ENCODE measurements at places on chromosomes 1 and 21.

DNA sequence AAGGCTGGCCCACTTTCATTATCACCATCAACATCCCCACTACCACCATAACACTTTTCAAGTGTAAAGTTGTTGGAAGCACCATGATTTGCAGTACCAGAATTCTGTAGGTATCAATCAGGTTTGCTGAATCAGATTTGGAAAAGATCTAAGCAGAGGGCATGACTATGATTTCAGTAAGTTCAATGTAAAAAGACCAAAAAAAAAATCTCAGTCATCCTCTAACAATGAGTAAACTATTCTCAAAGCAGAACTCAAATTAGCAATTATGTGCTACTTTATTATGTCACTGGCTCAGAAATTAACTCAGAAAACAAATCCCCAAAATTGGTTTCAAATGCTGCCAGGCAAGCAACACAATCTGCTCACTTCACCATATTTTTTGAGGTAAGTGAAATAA, 187.8 kb upstream of the HP1BP3 start:
- DNase-seq = no peak

GRCh38 chr1:113904293-113904673, 316 bp downstream of the AP4B1 start:
- no peak for DNase-seq

DNA sequence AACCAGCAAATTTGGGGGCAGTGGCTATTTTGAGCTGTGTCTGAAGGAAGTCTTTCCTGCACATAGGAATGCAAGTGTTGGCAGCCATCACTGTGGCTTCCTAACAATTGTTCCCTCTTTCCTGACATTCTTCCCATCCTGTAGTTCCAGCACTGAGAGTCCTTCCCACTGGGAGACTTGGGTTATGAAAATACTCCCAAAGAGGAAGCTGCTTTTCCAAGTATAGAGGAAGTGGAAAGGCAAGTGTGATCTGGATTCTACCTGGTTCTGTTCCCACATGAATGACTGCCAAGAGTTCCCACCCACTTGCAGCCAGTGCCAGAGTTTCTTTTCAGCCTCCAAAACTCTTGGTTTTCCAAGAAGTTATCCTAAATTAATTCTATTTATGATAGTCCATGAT, 98.5 kb upstream of the CD53 start:
- no peak for DNase-seq

DNA sequence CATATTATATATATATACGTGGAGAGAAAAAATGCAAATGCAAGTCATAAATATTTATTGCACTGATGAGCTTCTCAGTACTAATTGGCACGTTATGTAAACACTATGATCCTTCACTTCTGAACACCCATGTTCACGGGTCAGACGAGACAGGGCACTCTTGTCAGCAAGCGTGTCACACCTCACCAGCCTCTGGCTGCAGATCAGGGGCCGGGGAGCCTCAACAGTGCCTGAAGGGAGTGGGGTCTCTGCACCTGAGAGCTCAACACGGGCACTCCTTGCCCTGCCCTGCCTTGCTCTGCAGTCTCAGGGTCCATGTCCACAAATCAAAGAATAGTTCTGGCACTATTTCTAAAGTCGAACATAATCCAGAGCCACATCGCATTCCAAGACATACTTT, 409 bp upstream of the HIVEP3 start:
- DNase-seq = no peak

- no peak for DNase-seq
These were observed 1441.2 kb downstream of the PLA2G4A start for GRCh38 chr1:188269956-188270355.

DNA sequence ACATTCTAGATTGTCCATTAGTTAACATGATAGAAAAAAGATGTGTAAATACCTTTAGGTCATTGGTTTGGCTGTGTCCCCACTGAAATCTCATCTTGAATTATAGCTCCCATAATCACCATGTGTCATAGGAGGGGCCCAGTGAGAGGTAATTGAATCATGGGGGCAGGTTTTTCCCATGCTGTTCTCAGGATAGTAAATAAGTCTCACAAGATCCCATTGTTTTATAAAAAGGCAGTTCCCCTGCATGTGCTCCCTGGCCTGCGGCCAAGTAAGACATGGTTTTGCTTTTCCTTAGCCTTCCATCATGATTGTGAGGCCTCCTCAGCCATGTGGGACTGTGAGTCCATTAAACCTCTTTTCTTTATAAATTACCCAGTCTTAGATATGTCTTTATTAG, 32.5 kb upstream of the SLC44A5 start:
- DNase-seq = no peak

GRCh38 chr1:165290148-165290547, 66.4 kb downstream of the LMX1A start:
- no peak for DNase-seq

DNA sequence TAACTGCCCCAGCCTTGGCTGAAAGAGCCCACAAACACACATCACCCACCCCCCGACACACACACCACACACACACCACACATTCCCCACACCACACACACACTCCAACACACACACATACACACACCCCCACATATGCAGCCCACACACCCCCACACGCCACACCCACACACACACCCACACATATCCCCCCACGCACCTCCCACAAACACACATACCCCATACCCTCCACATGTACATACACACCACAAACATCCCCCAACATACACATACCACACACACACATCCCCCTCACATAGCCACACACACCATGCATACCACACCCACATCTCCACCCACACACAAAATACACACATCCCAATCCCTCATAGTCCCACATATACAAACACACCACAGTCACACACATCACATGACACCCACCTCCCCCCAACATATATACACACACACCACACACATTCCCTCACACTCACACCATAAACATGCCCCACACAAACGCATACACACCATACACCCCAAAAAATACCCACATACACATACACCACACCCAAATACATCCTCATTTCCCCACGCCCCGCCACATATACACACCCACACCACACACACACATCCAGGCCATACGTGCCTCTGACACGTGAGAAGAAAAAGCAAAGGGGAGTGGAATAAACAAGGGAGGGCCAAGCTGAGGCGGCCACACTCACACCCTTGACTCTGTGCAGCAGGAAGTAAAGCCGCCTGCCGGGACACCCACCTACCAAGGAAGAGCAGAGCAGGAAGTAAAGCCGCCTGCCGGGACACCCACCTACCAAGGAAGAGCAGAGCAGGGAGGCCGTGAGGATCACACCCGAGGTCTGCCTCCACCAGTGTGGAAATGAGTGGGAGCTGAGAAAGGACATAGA, 53.7 kb downstream of the HSF2BP start:
- DNase-seq = no peak

- DNase-seq = no peak
These were observed 50.7 kb downstream of the MTR start for GRCh38 chr1:236845830-236846229.

GRCh38 chr1:225427235-225428067, at the start of gene LBR:
Gene LBR (minus strand): TSS chr1:225428038. CDS start chr1:225424075, 3,963 bp downstream.
- peak; percentile 35 for DNase-seq

DNA sequence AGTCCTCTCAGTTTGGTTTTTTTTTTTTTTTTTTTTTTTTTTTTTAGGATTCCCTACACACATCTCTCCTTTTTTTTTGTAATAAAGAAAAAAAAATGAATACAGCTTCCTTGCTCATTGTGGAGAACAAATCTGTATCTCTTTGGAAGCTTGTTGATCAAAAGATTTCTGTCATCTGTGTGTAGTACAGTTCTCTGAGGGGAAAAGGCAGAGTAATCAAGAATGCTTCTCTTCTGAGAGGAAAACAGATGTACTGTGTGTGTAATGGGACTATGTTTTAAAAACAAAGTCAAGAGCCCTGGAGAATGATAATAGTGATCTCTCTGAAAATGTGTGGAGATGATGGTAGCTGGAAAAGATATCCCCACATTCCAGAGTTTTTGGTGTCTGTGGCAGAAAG, 16.5 kb upstream of the ROR1 start:
- no peak for DNase-seq

GRCh38 chr1:156618853-156619581, at the start of gene HAPLN2:
Gene HAPLN2 (plus strand): TSS chr1:156619415. CDS start chr1:156623491, 4,076 bp downstream.
- no peak for DNase-seq

DNA sequence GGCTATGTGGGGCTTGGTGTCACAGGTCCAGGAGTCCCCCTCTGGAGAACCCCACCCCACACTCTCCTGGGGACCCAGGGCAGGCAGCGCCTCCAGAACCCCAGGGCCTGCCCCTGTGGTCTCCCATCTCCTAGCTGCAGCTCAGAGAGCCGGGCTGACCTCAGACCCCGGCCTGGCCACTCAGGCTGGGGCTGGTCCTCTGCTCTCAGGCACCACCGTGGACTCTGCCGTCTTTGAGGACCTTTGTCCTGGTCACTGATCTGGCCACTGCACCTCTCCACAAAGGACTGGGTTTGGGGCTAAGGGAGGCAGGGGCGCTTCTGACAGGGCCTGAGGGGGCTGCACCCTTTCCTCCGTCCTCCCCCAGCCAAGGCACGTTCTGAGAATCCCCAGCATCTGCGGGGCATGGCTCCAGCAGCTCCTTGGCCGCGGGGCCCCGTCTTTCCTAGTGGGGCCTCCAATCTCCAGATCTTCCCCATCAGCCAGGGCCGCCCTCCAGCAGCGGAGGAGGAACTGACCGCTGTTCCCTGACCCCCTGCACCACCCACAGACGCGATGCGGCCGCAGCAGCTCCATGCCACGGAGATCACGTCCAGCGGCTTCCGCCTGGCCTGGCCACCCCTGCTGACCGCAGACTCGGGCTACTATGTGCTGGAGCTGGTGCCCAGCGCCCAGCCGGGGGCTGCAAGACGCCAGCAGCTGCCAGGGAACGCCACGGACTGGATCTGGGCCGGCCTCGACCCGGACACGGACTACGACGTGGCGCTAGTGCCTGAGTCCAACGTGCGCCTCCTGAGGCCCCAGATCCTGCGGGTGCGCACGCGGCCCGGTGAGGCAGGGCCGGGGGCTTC, 3.3 kb downstream of the VWA1 start:
- no peak for DNase-seq

DNA sequence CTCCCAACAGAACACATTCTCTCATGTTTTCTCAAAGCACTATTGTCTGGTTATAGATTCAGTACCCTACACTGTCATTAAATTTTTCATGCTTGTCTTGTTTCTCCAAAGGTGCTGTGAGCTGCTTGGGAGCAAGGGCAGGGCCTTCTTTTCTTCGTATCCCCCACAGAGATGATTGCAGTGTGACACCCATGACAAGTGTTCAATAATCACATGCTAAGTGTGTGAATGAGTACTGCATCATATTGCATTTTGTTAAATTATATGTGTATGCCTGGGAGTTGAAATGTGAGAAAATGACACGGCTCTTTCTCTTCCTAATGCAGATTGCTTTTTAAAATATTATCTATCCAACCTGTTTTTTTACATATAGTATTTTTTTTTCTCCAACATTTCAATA, 57.3 kb upstream of the MAGI3 start:
- no peak for DNase-seq

GRCh38 chr1:25641931-25642573, 25.5 kb downstream of the MAN1C1 start:
- no peak for DNase-seq

DNA sequence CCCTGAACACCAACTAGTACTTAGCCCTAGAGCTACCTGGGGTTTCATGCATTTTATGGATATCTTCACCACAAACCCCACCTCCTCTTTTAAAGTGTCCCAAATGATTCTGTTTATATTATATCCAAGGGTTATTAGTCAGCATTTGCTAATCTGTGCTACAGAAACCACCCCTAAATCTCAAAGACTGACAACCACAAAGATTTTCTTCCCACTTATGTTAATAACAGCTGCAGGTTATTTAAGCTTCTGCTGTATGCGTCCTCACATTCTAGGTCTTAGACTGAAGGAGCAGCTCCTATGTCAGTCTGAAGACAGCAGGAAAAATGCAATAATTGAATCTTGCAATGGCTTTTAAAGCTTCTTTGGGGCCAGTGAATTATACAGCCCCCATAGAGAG, 11.2 kb upstream of the PHC2 start:
- no peak for DNase-seq

- DNase-seq = peak; percentile 63
These were observed at the start of gene S100A10 for GRCh38 chr1:151993734-151994496. Gene S100A10 (minus strand): TSS chr1:151993859. CDS start chr1:151986230, 7,629 bp downstream.

DNA sequence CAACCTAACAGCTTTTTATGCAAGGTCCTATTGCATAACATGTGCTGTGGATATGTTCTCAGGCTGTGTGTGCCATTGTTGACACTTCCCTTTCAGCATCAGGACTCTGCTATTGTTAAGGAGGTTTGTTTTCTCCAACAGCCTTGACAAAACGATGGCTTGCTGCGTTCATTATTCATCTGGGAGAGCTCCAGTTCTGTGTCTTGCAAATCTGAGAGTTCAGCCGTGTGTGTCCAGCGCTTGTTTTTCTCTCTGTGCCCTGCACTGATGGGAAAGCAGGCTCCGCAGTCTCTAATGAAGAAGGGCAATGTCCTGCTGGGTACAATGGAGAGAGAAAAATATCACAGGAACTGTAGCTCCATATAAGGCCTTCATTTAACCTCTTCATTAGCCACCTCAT, 63.7 kb downstream of the CLDN17 start:
- no peak for DNase-seq

GRCh38 chr1:193762236-193762635, 575.8 kb upstream of the B3GALT2 start:
- DNase-seq = no peak

DNA sequence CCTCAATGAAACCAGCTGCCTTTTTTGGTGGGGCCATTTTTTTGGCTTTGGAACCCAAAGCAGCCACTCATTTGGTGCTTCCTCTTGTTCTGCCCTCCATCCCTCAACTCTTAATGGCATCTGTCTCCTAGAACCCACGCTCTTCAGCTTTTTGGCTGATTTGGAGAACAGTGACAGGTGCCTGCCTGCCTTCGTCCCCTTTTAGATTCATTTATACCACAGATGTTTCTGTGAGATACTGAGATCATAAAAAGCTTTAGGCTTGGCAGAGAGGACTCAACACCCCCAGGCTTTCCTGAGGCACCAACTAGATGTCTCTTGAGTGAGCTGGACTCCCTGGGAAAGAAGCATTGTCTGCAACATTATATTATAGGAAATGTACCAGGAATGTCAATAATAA, 20.4 kb upstream of the YTHDF2 start:
- DNase-seq = no peak

Data from hematopoietic multipotent progenitor cell treated with erythropoietin and hydrocortisone succinate and interleukin-3 and kit ligand, for 15 days (in vitro differentiated cells).